ENCODE measurements at places on chromosomes 5 and 9.

GRCh38 chr5:10607023-10607665 is 43.3 kb downstream of the ANKRD33B start:
- peak; percentile 78 for DNase-seq

- no peak for DNase-seq
Measured at GRCh38 chr9:89174291-89174690, 4.3 kb downstream of the SHC3 start.

GRCh38 chr5:122707796-122708195 is 67.1 kb upstream of the SNX2 start:
- DNase-seq, result no peak

DNA sequence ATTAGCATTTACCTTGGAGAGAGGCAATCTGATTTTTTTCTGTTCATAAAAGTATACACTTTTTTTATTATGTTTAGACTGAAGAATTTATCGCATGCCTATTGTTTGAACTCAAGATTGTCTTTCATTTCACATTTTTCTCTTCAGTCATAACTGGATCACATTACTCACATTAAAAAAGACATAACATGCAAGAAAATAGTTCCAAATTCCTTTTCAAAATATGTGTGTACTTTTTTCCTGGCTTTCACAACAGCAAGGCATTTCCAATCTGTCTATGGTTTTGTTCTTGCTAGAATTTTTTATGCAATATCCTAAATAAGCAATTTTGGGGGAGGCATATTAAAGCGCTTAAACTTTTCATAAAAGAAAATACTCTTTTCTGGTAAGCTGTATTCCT is 21.2 kb downstream of the FTMT start:
- no peak for DNase-seq

DNA sequence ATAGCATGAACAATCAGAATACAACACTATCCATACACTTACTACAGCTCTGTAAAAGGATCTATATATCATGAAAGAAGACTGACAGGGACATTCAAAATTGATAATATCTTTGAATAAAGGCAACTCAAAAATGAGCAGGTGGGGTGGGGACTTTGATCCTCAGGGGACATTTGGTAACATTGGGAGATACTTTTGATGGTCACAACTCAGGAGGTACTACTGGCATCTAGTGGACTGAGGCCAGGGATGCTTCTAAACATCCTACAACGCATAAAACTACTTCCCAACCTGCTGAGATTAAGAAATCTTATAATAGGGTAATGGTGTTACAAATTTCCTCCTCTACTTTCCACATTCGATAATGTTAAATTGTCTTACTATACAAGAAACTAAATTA is 243.9 kb downstream of the ARL15 start:
- DNase-seq, result no peak

DNA sequence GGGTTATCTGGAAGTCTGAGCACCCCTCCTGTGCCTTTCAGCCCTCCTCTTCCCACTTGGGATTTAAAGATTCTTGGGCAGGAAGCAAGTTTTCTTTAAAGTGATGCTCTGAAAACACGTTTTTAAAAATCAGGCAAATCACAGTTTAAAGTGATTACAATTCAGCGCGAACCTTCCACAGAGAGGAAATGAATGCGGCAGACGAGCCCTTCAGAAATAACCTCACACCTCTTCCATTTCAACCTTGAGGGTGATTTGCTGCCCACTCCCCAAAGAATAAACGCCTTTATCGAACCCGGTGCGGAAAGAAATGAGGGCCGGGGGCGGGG is 2.3 kb upstream of the EFNA5 start:
- no peak for DNase-seq

- DNase-seq, result no peak
Measured at GRCh38 chr9:88820055-88820454, 171.2 kb upstream of the S1PR3 start.

DNA sequence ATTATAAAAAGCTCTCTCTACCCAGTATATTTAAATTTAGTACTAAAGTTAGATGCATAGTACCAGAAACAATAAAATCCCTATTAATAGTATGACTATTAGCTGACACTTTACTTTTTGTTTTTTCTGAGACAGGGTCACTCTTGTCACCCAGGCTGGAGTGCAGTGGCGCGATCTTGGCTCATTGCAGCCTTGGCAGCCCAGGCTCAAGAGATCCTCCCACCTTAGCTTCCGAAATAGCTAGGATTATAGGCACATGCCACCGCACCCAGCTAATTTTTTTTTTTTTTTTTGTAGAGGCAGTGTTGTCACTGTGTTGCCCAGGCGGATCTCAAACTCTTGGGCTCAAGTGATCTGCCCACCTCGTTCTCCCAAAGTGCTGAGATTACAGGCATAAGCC is 8.0 kb downstream of the CCNG1 start:
- peak; percentile 39 for DNase-seq
